Activated CD8-positive, alpha-beta T cell treated with anti-CD3 and anti-CD28 coated beads, Interleukin-2, amount 10 ng/mL, durations not matched to agents 7 days and 5 days (primary cell): ENCODE measurements at places on chromosomes 2 and 18. TPM values are rescaled to one million over a fixed set of nuclear protein-coding genes. Genes with fewer than 3 reads are reported as not detected.

DNA sequence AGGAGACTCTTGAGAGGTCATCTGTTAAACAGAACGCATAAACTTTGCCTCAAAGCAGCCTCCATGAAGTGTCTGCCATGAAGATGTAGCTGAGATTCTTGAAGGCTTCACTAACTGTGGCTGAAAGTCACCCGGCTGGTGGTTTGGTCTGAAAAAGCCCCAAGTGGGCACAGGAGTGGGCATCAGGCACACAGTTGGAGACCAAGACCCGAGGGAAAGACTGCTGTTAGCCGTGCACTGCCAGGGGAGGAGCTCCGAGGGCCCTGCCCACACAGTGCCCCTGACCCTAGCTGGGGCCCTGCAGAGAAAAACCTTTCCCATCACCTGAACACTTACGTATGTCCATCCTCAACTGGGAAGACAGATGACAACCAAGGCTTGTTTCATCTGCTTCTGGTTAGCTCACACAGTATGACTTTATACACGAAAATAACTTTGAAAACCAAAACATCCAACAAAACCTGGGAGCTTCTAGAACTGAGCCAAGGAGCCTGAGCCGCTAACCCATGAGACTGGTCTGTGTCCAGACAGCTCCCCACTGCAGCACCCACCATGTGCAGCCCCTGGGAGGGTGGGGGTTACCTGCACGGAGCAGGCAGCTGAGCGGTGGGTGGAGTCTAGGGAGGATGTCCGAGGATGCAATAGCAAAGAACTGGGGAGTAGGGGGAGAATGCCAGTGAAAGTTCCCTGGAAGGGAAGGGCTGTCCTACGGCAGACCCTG lies 15.4 kb downstream of the HJURP start:
- DNase-seq, result no peak

FEV gene
- not detected for total RNA-seq

GRCh38 chr2:84022810-84023431 lies 436.2 kb downstream of the SUCLG1 start:
- peak; percentile 28 for DNase-seq

RTP5 gene
- total RNA-seq, result not detected

GRCh38 chr2:163775304-163775703 lies 39.5 kb upstream of the FIGN start:
- no peak for DNase-seq

DNA sequence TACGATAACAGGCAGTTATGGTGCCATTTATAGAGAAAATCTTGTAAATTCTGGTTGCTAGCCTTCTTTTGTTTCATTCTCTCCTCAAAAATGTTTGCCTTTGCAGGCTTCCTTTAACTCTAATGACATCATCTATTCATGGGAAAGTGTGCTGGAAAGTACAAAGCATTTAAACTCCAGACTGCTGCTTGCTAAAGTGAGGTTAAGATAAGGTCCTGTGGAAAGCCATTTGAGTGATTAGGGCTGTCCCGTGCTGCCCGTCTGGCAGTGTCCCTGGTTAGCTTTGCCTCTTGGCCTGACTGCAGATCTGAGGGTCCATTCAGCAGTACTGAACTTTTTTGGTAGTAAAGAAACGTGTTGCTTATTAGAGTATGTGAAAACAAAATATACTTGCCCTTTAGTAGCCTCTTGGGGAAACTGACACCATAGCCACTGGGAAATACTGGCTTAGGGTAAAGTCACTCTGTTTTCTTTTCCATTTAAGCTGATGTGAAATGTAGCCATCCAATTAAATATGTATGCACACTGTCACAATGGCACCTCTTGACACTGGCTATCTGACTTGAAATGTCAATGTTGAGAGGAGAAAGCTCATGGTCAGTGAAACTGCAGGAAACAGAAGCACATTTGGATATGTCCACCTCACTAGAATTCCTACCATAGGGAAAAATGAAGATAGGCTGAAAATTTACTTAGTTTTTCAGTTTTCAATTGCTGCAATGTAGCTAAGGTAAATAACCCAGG lies 321.5 kb downstream of the SLC8A1 start:
- DNase-seq, result no peak

GRCh38 chr2:120791962-120792297 lies 56.3 kb downstream of the GLI2 start:
- DNase-seq, result no peak

RESP18 gene
- not detected for total RNA-seq

HOXD3 gene
- not detected for total RNA-seq

- no peak for DNase-seq
Observed at GRCh38 chr18:31436825-31437224, 10.7 kb upstream of the DSG3 start.
